ENCODE measurements at places on chromosomes 7 and 10. TPM values are rescaled to one million over a fixed set of nuclear protein-coding genes. Genes with fewer than 3 reads are reported as not detected.
A peak's percentile ranks its signal among the peaks of the same experiment; 100 is the strongest.

GRCh38 chr7:9796241-9796640 lies 1177.4 kb upstream of the PHF14 start:
- H3K4me3 ChIP-seq: no peak overlapping the region
- H3K27me3 ChIP-seq: no peaks in the 10 kb centered on the region
- H3K4me1 ChIP-seq: no peaks in the 10 kb centered on the region
- DNase-seq: no peak

TLX1 gene
- not detected for total RNA-seq

DNA sequence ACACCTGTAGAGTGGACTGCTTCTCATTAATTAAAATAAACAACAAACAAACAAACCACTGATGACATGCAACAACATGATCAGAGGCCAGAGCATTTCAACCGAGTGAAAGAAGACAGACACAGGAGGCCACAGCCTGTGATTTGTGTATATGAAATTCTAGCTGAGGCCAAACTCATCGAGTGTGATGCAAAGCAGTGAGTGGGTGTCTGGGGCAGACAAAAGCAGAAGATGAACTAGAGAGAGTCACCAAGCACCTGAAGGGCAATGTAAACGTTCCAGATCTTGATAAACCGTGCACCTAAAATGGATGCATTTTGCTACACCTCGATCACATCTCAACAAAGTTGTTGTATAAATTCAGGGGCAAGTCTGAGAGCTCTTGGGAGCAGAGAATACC lies 108.4 kb downstream of the KLF6 start:
- no peak for DNase-seq
- H3K4me1 ChIP-seq: no peaks in the 10 kb centered on the region
- no peaks in the 10 kb centered on the region for H3K36me3 ChIP-seq
- H3K27ac ChIP-seq: no peak overlapping the region
- no peak overlapping the region for H3K4me3 ChIP-seq

GRCh38 chr10:15335508-15335907 lies 35.6 kb downstream of the FAM171A1 start:
- H3K27ac ChIP-seq: no peak overlapping the region
- H3K4me1 ChIP-seq: peaks cover 6% of the 10 kb centered on the region

- H3K27me3 ChIP-seq: no peaks in the 10 kb centered on the region
- H3K27ac ChIP-seq: peak overlapping the region; percentile 93
- peak; percentile 76 for DNase-seq
- peaks cover 24% of the 10 kb centered on the region for H3K4me1 ChIP-seq
- H3K4me3 ChIP-seq: no peak overlapping the region
These were observed 128.5 kb downstream of the DKK1 start for GRCh38 chr10:52442576-52442975.

GPR37 gene
- total RNA-seq: 0.29 TPM

BHLHA15 gene
- not detected for total RNA-seq

JAKMIP3 gene
- 0.29 TPM for total RNA-seq

- DNase-seq: no peak
- H3K36me3 ChIP-seq: no peaks in the 10 kb centered on the region
- H3K27ac ChIP-seq: peak overlapping the region; percentile 78
- H3K4me1 ChIP-seq: peaks cover 40% of the 10 kb centered on the region
- H3K4me3 ChIP-seq: no peak overlapping the region
These were observed 23.9 kb downstream of the STEAP1 start for GRCh38 chr7:90178166-90178565.

HMX3 gene
- total RNA-seq: not detected

Measured in osteoblast (primary cell).